Stimulated activated CD8-positive, alpha-beta memory T cell treated with anti-CD3 and anti-CD28 coated beads, Interleukin-4, amount 100 ng/mL, for 48 hours (primary cell): ENCODE measurements at places on chromosomes 4 and X.

DNA sequence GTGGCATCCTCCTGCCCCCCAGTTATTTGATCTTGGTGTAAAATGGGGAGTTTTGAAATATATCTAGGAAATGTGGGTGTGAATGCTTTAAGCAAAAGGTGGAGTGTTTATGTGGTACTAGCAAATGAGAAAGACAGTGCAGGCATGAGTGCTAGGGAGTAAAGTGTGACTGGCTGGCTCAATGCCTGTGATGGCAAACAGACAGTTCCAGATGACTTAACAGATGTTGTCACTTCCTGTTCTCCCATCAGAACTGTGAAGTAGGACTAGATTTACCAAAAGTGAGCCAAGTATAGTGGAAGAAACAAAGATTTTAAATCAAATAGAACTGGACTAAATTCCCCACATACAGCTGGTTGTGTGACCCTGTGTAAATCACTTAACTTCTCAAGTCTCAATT is 8.4 kb upstream of the AMOT start:
- no peak for DNase-seq

DNA sequence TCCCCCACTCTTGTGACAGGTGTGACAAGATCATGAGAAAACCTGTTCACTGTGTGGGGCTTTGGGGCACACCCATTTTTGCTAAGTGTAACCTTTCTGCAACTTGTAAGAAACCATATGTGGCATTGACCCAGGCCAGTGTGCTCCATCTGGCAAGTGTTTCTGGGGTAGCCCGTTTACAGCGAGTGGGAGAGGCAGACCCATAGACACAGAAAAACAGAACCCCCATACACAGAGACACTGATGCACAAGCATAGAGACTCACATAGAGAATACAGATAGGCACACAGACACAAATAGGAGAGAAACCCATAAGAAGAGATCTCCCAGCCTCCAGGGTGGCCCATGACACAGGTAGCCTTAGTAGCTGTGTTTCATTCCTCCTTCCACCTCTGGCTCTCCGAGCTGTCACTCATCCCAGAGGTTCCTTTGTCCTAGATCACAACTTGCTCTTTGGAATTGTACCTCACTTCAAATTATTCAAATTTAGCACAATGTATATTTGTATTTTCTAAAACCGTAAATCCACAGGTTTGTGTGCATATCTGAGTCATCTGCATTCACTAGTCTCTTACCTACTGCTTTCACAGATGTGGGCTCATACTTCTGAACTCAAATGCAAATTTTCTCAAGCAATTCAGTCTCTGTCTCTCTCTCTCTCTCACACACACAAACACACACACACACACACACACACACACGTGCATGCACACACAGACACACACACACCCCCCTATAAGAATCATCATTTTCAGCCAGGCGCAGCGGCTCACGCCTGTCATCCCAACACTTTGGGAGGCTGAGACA is 114.4 kb downstream of the SH3KBP1 start:
- no peak for DNase-seq

GRCh38 chr4:88195328-88196012 is 37.0 kb upstream of the ABCG2 start:
- no peak for DNase-seq

DNA sequence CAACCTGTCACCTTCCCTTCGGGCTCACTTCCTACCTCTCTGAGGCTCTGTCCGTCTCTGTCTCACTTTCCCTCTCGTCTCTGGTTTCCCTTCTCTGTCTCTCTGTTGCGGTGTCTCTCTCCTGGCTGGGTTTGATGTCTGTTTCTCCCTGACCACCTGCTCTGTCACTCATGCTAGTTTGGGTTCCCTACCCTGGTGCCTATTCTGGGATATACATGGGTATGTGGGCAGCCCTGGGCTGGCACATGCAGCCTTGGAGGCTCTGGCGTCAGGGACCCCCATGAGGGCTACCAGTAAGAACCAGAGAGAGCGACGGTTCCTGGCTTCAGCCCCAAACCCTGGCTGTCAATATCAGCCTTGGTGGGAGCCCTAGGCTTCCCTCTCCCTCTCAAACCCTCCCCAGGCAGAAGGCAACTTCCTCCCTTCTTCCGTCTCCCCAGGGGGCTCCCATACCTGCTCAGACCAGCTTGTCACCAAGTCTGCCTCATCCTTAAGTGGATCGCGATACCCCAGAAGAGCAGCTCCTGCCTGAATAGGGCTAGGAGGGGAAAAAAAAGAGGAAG is 314 bp downstream of the DNASE1L1 start:
- no peak for DNase-seq

DNA sequence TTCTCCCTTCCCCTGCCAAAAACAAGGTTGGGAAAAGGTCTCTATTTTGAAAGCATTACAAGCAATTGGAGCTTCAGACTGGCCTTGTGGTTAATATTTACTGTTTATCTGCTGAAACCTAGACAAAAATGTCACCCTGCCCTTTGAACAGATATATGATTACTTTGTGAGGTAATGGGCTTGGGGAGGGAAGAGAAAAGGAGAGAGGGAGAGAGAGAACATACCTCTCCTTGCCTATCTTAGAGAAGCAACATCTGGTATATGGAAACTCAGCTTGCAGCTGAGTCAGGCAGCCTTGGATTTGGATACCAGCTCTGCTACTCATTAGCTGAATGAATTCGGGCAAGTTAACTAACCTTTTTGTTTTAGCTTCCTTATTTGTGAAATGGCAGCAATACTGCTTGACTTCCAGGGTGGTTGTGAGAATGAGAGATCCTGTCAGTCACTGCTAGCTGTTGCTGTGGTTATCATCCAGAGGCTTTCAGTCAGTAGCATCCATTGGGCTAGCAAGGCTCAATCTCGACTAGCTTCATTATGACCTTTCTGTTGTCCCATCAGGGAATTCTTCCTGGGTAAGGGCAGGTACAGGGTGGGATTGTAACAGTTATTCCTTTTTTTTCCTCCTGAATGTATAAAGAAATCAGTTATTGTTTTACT is 41.1 kb downstream of the ZFX start:
- no peak for DNase-seq

GRCh38 chrX:53284684-53285447 is 3.5 kb upstream of the IQSEC2 start:
- DNase-seq: peak; percentile 68

- no peak for DNase-seq
Measured at GRCh38 chrX:15790769-15791290, 546 bp downstream of the ZRSR2 start.

GRCh38 chr4:85829276-85830051 is 354.5 kb downstream of the ARHGAP24 start:
- DNase-seq: no peak

DNA sequence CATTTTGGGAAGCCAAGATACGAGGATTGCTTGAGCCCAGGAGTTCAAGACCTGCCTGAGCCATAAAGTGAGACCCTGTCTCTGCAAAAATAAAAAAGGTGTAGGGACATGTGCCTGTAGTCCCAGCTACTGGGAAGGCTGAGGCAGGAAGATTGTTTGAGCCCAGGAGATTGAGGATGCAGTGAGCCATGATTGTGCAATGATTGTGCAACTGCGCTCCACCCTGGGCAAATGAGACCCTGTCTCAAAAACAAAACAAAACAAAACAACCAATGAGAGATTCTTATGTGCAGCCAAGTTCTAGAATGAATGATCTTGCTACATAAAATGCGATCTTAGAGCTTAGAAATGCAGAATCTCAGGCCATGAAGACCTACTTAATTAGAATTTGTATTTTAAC is 22.5 kb downstream of the SLC9B2 start:
- no peak for DNase-seq

DNA sequence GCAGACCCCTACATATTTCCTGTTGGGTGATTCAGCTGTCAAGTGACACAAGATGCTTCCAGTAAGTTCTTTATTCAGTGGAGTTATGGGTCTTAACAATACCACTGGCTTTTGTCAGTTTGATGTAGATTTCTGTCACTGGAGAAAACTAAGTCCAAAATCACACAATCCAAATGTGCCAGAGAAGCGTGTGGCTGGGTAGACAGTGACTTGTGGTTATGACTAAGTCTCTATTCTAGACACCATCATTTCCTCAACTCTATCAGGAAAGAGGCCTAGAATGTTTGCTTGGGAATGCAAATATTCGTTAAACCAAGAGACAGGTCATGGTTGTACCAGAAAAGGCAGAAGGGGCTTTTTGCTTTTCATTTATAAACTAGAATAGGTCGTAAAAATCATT is 54.4 kb upstream of the HS3ST1 start:
- DNase-seq: no peak
